ENCODE measurements at places on chromosomes 16 and 17.
A peak's percentile ranks its signal among the peaks of the same experiment; 100 is the strongest.

- peak; percentile 25 for DNase-seq
Measured at GRCh38 chr17:29384901-29385300, 5.3 kb upstream of the TAOK1 start.

- DNase-seq = no peak
Measured at GRCh38 chr16:3804426-3805016, 76.0 kb downstream of the CREBBP start.

DNA sequence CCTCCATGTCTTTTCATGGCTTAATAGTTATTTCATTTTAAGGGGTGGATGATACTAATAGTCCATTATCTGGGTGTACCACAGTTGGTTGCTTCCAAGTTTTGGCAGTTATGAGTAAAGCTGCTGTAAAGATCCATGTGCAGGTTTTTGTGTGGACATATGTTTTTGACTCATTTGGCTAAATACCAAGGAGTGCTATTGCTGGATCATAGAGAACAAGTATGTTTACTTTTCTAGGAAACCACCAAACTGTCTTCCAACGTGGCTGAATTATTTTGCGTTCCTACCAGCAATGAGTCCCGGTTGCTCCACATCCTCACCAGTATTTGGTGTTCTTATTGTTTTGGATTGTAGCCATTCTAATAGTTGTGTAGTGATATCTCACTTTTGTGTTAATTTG is 181.9 kb downstream of the SPECC1 start:
- no peak for DNase-seq

GRCh38 chr16:50742576-50743200 is 802 bp downstream of the CYLD start:
- peak; percentile 44 for DNase-seq

GRCh38 chr16:83935858-83936255 is 17.2 kb upstream of the OSGIN1 start:
- no peak for DNase-seq

- DNase-seq = no peak
Measured at GRCh38 chr17:19369846-19370492, 7.4 kb upstream of the B9D1 start.

DNA sequence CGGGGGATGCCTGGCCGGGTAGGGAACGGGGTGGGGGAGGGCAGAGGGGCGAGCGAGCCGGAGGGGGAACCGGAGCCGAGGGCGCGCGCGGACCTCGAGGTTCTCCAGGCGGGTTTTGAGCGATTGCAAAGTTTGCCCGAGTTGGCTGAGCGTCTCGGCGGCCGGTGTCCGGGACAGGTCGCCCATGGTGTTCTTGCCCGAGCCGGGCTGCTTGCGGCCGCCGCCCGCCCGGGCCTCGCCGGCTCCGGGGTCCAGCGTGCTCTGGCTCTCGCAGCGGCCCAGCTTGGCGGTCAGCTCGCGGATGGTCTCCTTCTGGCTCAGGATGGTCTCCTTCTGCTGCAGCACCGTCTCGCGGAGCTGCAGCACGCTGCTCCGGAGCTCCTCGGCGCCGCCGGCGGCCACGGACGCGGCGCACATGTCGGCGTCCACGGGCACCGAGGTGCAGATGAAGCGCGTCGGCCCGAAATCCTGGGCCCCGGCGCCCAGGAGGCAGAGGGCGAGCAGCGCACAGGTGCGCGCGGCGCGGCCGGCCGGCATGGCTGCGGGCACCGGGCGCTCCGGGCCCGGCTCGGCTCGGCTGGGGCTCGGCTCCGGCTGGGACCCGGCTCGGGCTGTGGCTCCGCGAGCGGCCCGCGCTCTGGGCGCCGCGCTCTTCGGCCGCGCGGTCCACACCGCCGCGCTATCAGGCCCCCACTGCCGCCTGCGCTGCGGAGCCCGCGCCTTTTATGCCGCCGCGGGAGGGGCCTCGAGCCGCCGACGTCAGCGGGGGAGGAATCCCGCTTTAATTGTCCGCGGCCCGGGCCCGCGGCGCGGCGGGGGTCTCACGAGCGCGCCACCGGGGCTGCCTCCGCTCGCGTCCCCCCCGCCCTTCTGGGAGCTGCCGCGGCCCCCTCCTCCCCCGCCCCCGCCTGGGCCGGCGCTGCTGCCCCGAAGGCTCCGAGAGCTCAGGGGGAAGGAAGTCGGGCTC is at the start of gene NPTX1:
TSS of gene NPTX1 (minus strand) at position 698 of the 967 bp plus-strand sequence. CDS start at position 537, 161 bp downstream.
- DNase-seq = no peak

GRCh38 chr17:9021158-9021991 is at the start of gene NTN1:
TSS of gene NTN1 (plus strand) at chr17:9021510. CDS start at chr17:9022374, 864 bp downstream.
- no peak for DNase-seq

DNA sequence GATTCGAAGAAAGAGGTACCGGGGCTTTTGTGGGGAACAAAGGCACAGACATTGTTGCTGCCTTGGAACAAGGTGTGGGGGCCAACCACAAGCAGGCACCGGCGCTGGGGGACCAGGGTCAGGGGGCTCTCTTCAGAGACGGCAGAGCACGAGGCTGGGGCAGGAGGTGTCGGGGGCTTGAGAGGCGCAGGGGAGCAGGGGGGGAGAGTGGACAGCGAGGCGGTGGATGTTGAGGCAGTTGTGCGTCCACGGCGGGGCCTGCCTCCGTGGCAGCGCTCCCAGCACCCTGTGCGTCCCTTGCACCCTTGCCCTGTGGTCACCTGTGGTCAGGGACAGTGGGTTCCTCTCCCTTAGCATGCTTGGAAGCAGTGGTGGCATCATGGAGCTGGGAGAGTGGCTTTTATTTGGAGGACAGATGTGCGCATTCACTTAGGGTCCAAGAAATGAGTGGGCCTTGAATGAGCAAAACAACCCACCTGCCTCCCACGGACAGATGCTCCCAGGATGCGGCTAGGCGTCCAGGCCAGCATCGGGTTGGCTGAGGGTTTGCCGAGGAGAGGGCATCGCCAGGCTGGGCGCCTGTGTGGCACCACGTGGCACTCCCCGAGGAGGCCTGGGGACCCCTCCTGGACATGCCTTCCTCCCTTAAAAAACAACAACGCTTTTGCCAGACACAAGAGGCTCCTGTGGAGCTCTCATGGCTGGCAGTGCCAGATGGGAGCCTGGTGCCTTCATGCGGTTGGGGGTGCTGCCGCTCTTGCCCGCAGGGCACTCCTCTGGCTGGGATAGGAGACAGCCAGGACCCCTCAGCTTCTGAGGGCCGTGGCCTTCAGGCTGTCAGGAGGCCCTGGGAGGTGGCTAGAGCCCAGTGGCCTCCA is 113.0 kb downstream of the BANP start:
- no peak for DNase-seq

GRCh38 chr17:57852092-57852954 is 2.5 kb upstream of the MRPS23 start:
- no peak for DNase-seq

GRCh38 chr17:75764417-75764710 is 628 bp downstream of the GALK1 start:
- no peak for DNase-seq

DNA sequence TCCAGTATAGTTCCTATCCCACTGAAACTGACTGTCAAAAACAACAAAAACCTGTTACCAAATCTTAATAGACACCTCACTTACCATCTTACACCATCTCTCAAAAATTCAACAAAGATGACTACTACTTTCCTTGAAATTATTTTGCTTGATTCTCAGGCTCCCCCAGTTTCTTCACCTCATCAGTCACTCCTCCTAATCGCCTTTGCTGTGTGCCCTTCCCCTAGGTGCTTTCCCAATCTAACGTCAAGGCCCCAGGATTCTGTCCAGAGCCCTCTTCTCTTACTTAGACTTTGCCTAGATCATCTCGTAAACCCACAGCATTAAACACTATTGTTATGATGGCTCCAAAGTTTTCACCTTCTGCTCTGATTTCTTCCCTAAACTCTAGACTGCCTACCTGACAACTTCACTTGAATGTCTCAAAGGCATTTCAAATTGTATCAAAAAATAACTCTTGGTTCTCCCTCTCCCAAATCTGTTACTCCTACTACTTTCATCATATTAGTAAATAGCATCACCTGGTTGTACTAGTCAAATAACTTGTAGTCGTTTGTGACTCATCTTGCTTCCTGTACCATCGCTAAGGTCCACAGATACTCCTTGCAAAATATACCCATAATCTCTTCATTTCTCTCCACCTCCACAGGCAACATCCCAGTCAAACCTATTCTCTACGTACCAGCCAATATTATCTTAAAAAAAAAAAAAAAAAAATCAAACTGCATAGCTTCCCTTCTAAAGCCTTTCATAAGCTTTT is 18.0 kb downstream of the C16orf87 start:
- no peak for DNase-seq

- no peak for DNase-seq
Measured at GRCh38 chr16:65323655-65324237, 201.9 kb upstream of the CDH11 start.

- DNase-seq = no peak
Measured at GRCh38 chr17:64147110-64148016, 17.4 kb upstream of the ERN1 start.

- no peak for DNase-seq
Measured at GRCh38 chr17:31880311-31880710, 21.2 kb downstream of the UTP6 start.

GRCh38 chr16:46555951-46556350 is 65.2 kb downstream of the SHCBP1 start:
- DNase-seq = no peak

DNA sequence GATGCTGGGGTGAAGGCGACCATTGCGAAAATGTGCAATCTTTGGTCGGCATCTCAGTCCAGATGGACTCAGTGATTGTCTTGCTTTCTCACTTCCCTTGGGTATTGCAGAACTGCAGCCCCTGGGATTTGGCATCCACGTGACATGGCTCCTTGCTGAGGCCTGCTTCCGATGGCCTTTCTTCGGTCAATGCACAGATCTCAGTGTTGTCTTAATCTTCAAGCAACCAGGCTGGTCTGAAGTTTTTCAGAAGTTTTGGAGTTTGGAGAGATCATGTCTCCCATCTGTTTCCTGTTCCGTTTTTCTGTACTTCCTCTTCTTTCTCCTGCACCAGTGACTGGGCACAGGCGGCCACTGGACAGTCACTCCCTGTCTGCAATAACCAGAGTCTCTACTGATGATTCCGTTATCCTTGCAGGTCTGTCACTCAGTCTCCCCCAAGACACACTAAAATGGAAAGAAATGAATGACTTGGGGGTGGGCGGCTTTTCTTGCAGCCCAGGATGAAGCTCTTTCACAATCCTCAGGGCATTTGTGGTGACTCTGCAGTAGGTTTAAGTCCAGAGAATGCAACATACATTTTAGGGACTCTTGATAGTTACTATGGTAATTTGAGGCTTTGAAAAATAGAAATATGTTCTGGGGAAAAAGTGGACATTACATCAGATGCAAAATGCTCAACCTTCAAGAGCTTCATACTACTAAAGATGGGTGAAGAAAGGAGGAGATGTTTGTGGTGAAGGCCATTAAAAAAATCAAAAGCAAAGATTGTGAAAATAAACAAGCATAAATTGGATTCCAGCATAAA is 106.3 kb upstream of the ZFHX3 start:
- DNase-seq = no peak

GRCh38 chr17:71417142-71417541 is 703.7 kb upstream of the SOX9 start:
- no peak for DNase-seq

DNA sequence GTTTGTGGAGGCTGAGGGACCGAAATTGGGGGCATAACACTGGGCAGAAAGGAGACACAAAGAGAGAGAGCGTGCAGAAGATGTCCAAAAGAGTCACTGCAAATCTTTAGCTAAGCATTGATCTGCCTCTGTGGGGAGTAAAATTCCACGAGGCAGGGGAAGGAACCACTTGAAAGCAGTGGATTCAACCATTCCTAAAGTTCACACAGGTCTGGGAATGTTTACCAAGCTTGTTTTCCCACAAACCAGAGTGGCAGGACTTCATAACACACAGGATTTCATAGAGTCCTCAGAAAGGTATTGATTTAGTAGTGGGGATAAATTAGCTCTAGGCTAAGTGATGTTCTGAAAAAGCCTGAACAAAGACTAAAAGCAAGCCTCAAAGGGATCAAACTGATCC is 66.1 kb upstream of the RPL38 start:
- DNase-seq = no peak

DNA sequence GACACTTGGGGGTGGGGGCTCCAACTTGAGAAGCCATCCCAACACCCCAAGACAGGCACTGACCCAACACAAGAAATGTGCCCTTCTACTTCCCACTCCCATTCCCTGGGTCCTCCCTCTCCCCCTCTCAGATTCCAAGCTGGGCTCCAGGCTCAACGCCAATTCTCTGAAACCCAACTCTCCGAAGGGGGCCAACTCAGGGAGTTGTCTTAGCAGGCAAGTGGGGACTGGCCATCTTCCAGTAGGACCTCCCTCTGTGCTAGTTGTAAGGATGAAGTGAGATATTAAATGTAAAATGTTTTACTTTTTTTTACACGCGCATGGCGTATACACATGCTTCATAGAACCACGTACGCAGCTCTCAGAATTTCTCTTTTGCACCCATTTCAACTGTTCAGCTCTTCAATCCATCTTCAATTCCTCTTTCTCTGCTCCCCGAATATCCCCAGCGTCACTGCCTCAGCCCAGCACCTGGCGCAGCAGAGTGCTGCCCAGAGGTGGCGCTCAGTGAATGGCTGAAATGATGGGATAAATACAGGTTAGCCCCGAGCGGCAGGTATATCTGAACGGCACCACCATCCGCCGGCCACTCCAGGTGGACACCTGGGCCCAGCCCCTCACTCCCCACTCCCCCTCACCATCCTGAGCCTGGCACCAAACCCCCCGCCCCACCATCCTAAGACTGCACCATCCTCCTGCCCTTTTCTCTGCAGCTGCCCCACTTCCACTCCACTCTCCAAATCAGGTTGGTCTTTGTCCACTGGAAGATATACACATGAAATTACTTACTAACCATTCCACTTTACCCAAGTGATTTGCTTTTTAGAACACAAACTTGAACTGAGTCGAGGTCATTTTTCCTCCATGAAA is 43.9 kb upstream of the TNRC6C start:
- no peak for DNase-seq

DNA sequence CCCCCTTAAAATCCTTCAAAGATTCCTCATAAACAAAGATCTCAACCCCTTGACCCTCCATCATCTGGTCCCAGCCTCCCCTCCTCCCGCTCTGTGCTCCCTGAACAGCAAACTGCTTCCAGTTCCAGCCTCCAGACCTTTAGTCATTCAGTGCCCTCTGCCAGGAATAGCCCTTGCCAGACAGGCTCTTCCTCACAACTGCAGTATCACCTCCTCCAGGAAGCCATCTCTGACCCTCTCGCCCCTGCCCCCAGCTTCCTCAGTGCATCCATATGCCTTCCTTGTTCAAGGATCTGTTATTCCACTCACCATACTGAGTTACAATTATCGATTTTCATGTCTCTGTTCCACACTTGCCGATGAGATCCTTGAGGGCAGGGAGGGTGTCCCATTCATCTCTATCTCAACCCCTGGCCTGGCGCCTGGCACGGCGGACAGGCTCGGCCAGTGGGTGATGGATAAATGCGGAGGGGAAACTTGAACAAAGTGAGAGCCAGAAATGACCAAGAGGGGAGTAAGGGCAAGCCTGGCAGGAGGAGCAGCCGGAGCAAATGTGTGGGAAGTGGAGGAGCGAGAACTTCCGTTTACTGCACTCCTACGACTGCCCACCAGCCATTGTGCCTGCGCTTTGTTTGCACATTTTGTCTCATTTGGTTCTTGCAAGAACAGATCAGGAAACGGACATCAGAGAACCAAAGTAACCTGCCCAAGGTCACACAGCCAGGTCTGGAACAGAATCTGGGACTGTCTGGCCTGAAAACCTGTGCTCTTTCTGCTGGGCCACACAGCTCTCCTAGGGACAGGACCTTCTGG is 2.0 kb upstream of the NXPH3 start:
- no peak for DNase-seq

Measured in H54 (cell line).